ENCODE measurements at places on chromosomes 7 and 10.

DNA sequence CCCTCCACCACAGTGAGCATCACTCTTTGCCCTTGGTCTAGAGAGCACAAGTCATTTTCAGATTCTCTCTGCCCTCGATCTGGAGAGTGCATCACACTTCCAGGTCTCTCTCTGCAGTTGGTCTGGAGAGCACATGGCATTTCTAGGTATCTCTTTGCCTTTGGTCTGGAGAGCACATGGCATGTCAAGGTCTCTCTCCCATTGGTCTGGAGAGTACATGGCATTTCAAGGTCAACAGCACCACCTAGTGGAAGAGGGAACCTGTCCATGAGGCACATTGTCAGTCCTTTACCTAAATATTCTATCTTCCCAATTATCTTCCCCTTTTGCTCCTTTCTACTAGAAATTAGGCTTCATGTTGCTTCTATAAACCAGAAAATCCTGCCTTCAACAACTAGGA, 1139.4 kb downstream of the XPNPEP1 start:
- DNase-seq: no peak

- no peak for DNase-seq
Measured at GRCh38 chr7:151430391-151431205, 9.3 kb downstream of the CRYGN start.

DNA sequence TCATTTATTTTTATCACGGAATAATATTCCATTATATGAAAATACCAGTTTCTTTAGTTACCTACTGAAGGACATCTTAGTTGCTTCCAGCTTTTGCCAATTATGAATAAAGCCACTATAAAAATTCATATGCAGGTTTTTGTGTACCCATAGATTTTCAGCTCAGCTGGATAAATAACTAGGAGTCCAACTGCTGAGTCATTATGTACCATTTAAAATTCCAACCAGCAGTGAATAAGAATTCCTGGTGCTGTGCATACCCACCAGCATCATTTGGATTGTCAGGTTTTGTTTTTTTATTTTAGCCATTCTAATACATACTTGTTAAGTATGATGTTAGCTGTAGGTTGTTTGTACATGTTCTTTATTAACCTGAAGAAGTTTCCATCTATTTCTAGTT, 14.5 kb downstream of the FAM24B start:
- DNase-seq: no peak

DNA sequence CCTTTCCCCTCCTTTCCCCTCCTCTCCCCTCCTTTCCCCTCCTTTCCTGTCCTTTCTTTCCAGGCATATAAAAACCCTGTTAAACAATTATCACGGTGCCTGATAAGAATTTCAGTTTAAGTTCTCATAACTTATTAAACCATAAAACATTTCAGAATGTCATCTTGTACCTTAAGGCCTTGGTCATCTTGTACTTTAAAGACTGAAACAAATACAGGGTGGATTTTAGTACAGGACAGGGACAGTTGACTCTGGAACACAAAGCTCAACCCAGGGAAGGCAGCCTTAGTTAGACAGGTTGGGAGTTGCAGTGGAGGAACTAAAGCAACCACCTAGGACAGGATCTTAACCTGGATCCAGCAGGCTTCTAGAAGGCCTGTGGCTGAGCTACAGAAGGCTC, 1.2 kb downstream of the AGR3 start:
- DNase-seq: no peak

GRCh38 chr7:27478084-27478483, 184.6 kb downstream of the HIBADH start:
- no peak for DNase-seq

DNA sequence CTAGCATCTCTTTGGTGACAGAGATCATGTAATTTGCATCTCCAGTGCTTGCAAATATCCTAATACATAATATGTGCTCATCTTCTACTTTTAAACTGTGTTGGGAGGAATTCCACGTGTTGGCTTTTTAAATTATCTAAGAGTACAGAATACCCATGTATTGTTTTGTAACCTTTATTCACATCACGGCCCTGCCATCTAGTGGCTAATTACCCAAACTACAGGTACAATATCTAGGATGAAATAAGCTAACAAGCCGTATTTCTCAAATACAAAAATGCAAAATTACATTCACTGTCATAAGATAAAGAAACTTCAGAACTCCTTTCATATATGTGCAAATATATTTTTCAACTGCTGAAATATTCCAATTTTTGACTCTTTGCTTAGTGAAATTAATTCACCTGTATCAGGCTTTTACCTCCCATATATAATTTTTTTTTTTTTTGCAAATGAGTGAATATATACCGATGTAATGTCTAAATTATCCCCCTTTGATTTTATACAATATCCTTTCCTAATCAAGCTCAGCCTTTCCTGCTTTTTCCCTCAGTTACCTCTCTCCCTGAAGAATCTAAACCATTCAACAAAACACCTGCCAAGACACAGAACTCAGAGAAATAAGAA, 30.3 kb upstream of the LSM8 start:
- peak; percentile 8 for DNase-seq

DNA sequence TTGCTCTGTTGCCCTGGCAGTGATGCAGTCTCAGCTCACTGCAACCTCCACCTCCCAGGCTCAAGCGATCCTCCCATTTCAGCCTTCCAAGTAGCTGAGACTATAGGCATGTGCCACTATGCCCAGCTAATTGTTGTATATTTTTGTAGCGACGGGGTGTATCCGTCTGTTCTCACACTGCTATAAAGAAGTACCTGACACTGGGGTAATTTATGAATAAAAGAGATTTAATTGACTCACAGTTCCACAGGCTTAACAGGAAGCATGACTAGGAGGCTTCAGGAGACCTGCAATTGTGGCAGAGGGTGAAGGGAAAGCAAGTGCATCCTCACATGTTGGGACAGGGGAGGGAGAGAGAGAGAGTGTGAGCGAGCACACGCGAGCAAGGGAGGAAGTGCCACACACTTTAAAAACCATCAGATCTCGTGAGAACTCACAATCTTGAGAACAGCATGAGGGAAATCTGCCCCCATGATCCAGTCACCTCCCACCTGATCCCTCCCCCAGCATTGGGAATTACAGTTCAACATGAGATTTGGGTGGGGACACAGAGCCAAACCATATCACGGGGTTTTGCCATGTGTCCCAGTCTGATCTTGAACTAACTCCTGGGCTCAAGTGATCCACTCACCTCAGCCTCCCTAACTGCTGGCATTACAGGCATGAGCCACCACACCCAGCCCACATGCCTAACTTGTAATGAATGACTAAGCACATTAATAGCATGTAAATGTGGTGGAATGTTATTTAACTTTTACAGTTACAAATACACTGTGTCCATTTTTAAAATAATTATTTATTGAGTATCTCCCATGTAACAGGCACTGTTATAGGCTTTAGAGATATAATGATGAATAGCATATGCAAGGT, 65.5 kb downstream of the RALA start:
- DNase-seq: no peak

DNA sequence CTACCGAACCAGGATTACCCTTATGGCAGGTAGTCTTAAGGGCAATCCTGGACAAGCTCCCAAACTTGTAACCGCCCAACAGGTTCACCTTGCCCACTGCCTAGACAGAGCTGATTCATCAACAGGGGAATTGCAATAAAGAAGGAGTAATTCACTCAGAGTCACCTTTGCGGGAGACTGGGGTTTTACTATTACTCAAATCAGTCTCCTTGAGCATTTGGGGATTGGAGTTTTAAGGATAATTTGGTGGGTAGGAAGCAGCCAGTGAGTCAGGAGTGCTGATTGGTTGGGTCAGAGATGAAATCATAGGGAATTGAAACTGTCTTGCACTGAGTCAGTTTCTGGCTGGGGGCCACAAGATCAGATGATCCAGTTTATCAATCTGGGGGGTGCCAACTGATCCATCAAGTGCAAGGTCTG, 25.3 kb downstream of the HK1 start:
- DNase-seq: no peak

DNA sequence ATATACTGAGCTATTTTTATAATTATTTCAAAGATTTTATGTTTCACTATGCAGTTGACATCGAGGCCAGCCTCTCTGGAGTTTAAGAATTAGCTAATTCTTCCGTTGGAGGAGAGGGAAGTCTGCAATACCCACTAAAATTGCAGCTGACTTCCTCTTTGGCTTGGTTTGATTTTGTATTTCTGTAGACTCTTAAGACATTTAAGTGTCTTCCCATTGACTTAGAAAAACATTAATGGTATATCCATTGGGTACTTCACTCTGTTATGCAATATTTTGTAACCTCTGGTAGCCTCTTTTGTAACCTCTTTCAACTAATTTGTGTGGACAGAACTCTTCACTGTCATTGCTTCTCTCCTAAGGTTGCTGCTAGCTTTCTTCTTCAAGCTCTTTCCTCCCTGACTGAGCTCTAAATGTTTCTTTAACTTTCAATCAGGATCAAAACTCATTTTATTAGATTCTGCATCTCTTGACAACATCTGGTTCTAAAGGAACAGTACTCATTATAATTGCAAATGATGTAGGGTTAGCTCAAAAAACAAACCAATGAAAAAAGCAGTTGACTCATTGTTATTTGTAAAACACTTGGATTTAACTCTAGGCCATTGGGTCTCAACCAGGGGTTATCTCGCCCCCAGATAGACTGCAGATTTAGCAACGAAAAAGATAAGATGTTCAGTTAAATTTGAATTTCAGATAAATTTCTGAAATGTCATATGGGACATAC, 1.7 kb upstream of the ANKRD22 start:
- DNase-seq: no peak

- DNase-seq: no peak
Measured at GRCh38 chr7:4906682-4907081, 23.2 kb upstream of the RADIL start.

DNA sequence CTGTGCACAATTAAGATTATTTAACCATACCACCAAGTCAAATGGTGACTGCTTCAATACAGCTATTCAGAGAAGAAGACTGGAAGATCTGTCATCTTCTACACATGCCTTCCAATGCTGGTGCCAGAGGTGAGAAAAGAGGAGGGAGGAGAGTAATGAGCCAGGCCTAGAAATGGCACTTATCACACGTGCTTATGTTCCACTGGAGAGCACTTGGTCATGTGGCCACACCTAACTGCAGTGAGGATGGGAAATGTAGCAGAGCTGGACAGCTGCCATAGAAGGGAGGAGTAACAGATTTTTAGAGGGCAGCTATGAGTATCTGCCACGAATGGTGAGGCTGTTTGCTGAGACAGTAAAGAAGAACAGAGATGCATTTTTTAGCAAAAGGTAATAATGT, 77.1 kb downstream of the MPLKIP start:
- DNase-seq: no peak

- DNase-seq: no peak
Measured at GRCh38 chr7:22675421-22675820, 51.6 kb upstream of the IL6 start.

DNA sequence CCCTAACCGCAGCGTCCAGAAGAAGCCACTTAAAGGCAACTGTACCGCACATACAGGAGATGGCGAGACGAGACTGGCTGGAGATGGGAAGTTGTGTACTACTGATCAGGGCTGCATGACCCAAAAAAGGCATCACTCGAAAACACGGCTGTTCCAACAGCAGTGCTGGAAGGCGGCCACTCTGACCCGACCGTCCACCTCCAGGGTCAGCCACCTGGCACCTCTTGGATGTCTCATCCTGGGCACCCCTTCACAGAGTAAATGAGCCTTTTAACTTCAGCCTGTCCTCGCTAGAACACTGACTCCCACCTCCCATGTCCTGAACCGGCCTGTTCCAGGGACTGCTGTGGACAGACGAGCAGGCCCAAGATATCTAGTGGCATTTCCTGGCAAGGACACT, 180.7 kb downstream of the DIP2C start:
- DNase-seq: no peak

DNA sequence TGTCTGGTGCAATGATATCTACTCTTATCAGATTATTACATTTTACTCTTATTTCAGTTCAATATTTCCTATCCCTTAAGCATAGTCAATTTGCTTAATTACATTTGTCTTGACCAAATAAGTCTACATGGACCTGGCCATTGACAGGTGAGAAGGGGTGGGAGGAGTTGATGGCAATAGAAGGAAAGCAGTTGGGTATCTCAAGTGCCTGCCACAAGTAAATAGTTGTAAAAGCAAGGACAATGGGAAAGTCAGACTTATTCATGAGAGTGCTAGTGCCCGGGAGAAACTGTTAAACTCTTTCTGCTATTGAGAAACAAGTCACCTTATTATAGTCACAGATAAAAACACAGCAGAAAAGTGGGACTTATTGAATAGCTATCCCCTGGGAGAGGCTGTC, 32.4 kb upstream of the HGF start:
- no peak for DNase-seq

GRCh38 chr10:62632071-62632809, 172.3 kb upstream of the ADO start:
- DNase-seq: no peak

GRCh38 chr10:44589944-44590449, 205.1 kb upstream of the CXCL12 start:
- no peak for DNase-seq

- DNase-seq: no peak
Measured at GRCh38 chr7:155804897-155805825, 7.1 kb downstream of the SHH start.

- DNase-seq: no peak
Measured at GRCh38 chr10:132700156-132701098, 85.5 kb downstream of the NKX6-2 start.

DNA sequence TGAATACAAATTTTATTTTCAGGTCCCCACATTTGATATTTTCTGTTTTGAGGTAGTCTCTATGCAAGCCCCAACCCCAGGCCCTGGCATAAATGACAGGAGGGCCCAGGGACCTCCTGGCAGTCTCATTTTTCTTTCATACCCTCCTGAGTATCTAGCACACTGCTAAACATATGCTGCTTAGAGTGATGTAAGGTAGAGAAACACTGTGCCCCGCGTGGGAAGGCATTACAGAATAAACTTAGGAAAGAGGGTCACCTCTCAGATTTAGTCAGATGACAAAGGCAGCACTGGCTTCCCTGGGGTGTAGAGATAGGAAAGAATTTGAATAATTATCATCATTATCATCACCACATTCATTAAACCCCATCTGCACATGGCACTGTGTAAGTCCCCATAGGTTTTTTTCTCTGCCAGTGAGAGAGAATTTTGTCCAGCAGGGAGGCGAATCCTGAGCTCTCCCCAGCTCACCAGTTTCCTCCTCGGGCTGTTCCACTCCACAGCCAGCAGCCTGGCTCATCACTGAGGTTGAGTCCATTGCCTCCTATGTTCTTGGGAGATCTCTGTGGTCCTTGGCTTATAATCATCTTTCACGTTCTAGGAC, 507.3 kb upstream of the GALNT17 start:
- no peak for DNase-seq

GRCh38 chr10:132606536-132607316, 69.1 kb downstream of the INPP5A start:
- DNase-seq: no peak

GRCh38 chr10:62025134-62025794, 123.8 kb downstream of the ARID5B start:
- no peak for DNase-seq

GRCh38 chr7:48251766-48252165, 80.5 kb downstream of the ABCA13 start:
- DNase-seq: no peak

- no peak for DNase-seq
Measured at GRCh38 chr10:102646610-102647442, 2.5 kb downstream of the TRIM8 start.

- no peak for DNase-seq
Measured at GRCh38 chr7:143437578-143437977, 5.7 kb upstream of the TAS2R60 start.
